Prostate gland (tissue), 2 donors: ENCODE measurements at places on chromosomes 1 and 21. TPM values are rescaled to one million over a fixed set of nuclear protein-coding genes. Genes with fewer than 3 reads are reported as not detected.

The RPTN gene
- total RNA-seq = not detected

The S100A8 gene
- 5.6 TPM for total RNA-seq

The RIPK4 gene
- 52.6 TPM for total RNA-seq

The ZNF436 gene
- 25.3 TPM for total RNA-seq

The LDLRAD2 gene
- total RNA-seq = 0.32 TPM

The PIGC gene
- 24.1 TPM for total RNA-seq

The ST6GALNAC5 gene
- total RNA-seq = 18.5 TPM

The ARTN gene
- total RNA-seq = 4.1 TPM

The SLAMF9 gene
- not detected for total RNA-seq
